Stromal cell of bone marrow (primary cell): ENCODE measurements at places on chromosomes 16 and 17.

DNA sequence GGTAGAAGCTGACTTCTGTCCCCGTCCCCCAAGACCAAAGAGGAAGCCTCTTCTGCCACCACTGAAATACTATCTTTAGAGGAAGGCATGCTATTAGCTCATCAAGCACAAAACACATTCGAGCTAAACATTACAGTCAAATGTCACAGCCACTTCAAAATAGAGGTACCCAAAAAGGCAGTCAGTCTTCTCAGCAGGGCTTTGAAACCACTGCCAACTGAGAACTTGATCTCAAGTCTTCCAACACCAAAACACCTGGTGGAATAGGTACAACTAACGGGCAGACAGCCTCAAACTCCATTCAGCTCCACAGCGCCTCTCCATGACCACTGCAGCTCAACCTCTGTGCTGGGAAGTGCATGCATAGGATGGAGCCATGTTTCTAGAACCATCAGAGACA lies 36.0 kb downstream of the ZFHX3 start:
- DNase-seq, result no peak

DNA sequence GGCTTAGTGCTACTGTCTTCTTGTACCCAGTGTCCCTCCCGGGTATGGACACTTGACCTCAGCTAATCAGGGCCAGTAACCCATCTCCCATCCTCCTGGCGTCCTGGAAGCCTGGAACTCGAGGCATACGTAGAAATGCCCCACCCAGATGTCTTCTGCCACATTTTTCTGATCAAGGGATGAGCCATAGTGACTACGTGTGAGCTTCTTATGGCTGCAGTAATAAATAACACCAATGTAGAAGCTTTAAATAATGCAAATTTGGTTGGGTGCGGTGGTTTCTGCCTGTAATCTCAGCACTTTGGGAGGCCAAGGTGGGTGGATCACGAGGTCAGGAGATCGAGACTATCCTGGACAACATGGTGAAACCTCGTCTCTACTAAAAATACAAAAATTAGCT lies 3.0 kb upstream of the KCNG4 start:
- DNase-seq, result no peak

- no peak for DNase-seq
These were observed 11.3 kb upstream of the RASD1 start for GRCh38 chr17:17507465-17508011.

DNA sequence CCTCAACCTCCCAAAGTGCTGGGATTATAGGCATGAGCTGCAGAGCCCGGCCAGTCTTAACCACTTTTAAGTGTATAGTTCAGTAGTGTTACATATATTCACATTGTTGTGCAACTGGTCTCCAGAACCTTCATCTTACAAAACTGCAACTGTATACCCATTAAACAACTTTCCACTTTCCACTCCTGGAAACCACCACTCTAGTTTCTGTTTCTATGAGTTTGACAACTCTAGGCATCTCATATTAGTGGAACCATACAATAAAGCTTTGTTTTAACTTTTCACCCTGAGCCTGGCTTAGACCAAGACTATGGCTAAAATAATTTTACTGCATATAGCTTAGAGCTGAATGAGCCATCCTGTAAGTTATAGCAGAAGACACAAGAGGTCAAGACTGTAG lies 108.0 kb upstream of the GOT2 start:
- DNase-seq, result no peak

- DNase-seq, result no peak
These were observed 99.4 kb upstream of the MYOCD start for GRCh38 chr17:12566291-12566690.
